Mesenchymal stem cell (in vitro differentiated cells and primary cell): ENCODE measurements at places on chromosomes 7 and 10.

- no peak for DNase-seq
Observed at GRCh38 chr7:75920431-75921161, 5.6 kb downstream of the POR start.

- no peak for DNase-seq
Observed at GRCh38 chr10:70586348-70586930, 16.1 kb downstream of the PRF1 start.

DNA sequence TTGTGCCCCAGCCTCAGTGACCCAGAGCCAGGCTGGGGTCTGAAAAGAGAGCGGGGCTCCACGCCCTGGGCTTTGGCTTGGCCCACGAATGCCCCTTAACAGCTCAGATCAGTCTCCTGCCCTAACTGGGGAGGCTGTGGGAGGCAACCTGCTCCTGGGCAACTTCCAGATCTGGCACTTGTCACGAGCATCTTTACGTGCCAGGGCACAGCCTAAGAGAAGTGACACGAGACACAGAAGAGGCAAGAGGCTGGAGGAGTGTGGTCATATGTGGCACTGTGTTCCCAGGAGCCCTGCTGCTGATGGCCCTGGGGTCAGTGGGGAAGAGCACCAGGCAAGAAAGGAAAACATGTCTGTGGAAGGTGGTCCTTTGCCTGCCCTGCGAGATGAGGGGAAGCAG lies 97.8 kb upstream of the BTBD16 start:
- DNase-seq: no peak

DNA sequence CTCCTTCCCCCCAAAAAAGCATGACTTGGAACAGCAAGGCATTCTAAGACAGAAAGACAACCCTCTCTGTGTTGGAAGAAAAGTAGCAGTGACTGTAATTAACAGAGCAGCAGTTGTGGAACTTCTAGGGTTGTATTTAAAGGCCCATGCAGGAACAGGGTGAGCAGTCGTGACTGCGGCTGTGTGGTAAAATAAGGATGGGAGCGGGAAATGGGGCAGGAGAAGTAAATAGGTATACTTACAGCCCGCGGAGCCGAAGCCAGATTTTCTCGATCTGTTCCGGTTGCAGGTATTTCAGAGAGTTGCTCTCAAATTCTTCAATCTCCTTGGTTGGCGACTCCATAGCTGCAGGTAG lies 179 bp downstream of the PDE1C start:
- peak; percentile 27 for DNase-seq

GRCh38 chr7:147106746-147107145 lies 990.1 kb downstream of the CNTNAP2 start:
- no peak for DNase-seq

DNA sequence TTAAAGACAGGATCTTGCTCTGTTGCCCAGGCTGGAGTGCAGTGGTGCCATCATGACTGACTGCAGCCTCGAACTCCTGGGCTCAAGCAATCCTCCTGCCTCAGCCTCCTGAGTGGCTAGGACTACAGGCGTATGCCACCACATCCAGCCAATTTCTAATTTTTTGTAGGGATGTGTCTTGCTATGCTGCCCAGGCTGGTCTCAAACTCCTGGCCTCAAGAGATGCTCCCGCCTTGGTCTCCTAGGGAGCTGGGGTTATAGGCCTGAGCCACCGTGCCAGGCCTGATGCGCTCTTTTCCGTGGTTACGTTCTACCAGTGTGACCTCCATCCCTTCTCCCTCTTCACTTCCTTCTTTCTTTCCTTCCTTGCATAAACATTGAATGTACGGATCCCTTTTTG lies 34.2 kb upstream of the IL15RA start:
- no peak for DNase-seq

DNA sequence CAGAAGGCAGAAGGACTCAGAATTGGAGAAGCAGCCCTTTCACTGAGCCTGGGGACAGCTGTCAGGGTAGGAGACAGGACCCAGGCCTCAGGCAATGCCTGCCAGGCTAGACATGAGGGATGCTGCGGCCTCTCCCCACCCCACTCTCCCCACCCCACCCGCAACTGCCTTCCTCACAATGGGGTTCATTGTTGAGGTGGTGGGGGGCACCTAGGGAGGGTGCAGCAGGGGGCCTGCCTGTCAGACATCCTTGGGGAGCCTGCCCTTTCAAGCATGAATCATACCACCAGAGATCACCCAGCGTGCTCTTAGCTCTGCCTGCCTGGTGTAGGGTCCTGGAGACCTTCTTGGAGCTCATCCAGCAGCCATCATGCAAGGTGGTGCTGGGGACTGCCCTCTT lies at the start of gene C10orf62:
Gene C10orf62, plus strand, starts transcription at position 243 of the 400 bp plus-strand sequence. CDS start 177 bp downstream, outside the sequence.
- DNase-seq: no peak

- no peak for DNase-seq
Observed at GRCh38 chr10:43700306-43700705, 51.6 kb upstream of the ZNF32 start.

- DNase-seq: peak; percentile 9
Observed at GRCh38 chr7:5266191-5267028, 16.3 kb upstream of the SLC29A4 start.

GRCh38 chr7:129774871-129775694 lies 163.6 kb downstream of the NRF1 start:
- DNase-seq: no peak

DNA sequence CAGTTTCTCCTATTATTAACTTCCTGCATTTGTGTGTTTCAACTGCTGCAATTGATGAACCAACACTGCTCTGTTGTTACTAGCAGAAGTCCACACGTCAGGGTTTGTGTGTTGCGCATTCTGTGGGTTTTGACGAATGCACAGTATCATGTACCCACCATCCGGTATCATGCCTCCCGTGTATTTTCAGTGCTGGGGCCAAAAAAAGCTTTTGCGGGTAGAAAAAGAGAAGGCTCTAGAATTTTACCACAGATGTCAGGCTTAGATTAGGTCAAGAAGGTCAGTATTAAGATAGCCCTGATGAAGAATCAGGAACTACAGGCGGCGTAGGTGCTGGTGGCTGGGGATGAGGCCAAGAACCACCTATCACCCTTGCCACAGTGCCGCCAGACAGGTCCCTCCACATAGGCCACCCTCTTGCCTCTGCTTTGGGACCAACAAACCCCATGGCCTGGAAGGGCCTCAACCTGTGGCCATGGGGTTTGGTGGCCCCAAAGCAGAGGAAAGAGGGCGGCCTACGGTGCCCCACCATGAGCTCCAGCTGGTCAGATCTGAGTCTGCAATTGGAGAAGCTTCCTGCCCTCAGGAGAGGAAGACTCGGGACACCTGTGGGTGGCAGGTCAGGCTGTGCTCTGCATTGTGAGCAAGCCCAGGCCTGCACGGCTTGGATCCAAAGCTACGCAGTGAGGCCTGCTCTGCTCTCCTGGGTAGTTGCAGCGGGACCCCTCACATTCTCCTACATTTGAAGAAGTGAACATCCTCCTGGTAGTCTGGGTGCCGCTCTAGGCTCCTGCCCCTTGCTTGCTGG lies 71.9 kb downstream of the MKI67 start:
- DNase-seq: no peak

DNA sequence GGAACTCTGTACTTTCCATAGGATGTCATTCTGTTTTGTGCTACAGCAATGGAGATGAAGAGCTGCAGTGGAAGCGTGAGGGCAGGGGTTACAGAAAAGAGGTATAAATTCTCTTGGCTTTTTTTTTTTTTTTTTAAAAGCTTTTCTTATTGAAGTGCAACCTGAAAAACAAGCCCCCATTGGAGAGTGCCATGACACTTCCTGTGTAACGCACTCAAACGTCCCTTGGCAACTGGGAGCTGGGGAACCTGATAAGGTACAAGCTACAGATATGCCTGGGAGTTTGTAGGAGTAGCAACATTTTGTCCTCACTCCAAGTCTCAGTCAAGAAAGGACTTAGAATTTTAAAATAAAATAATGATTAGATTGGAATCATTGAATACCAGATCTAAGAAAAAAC lies 512.1 kb downstream of the RPS24 start:
- DNase-seq: no peak

GRCh38 chr10:44990965-44991364 lies 9.8 kb upstream of the ZNF22 start:
- DNase-seq: no peak

DNA sequence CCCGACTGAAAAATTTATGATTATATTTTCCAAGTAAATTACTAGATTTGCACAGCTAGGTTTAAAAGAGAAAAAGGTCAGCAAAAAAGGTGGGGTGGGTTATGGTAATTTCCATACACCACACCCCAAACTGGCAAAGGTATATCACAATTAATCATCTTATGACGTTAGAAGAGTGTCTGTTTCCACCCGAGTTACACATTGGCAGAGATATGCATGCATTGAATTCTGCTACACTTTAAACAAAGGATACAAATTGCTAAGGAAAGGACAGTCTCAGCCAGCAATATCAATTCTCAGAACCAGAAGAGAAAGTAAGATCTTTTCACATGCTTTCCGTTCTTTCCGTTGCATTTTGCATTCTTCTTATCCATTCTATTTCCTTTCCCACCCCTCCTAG lies 843.3 kb downstream of the GATA3 start:
- no peak for DNase-seq

- no peak for DNase-seq
Observed at GRCh38 chr10:22247636-22248035, 29.8 kb upstream of the EBLN1 start.

- no peak for DNase-seq
Observed at GRCh38 chr10:14171336-14171735, 159.4 kb downstream of the FRMD4A start.

DNA sequence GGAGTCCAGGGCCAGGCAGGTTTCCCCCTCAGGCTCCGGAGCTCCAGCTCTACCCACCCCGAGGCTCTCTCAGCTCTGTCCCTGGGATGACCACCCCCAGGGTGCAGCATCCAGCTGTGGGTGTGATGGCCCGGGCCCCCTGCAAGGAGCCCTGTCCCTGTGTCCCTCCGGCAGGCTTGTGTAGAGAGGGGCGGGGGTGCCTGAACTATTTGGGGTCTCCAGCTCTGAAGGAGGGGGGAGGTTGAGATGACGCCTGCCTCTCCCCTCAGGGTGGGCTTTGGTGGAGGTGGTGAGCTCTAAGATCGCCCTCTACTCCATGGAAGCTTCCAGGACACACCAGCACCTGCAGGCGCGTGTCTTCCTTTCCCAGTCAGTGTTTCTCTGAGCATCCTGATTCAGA lies 39.4 kb downstream of the ADRA2A start:
- DNase-seq: no peak

- DNase-seq: no peak
Observed at GRCh38 chr7:75039166-75039565, 34.4 kb downstream of the RCC1L start.

DNA sequence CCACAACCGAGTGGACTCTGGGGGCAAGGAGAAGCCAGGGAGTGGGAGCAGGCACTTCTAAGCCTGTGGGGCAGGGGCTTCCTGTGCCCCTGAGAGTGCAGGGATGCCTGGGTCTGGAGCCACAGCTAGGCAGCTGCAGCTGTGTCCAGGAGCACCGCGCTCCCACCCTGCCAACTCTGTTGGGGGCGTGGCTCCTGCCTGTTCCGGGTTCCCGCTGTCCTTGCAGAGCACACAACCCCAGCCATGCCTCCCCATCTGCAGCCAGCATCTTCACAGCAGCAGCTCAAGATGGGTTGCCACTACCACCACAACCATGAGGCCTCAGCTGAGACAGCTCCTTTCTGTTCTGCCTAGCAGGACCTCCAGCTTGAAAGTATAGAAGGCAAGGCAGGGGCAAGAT lies 8.6 kb downstream of the PAX4 start:
- no peak for DNase-seq

GRCh38 chr10:6999232-6999925 lies 411.5 kb downstream of the SFMBT2 start:
- no peak for DNase-seq

- peak; percentile 22 for DNase-seq
Observed at GRCh38 chr7:27198871-27199801, 755 bp downstream of the HOXA13 start.

DNA sequence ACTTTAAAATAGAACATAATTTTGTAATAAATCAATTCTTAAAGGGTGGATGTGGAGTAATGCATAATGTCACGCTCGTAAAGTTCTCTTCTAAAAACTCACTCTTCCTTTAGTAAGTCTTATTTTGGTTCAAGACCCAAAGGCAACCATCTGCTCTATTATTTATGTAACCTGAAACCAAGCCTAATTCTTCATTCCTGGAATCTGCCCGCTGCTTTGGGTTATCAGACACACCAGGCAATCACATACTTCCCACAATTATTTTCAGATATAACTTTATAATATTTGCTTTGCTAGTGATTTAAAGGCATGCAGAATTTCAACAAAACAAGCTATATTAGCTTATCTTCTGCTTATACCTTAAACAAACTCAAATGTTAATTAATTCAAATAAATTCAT lies 39.0 kb downstream of the RAB11FIP2 start:
- DNase-seq: no peak
